ENCODE measurements at places on chromosomes 2 and 18. TPM values are rescaled to one million over a fixed set of nuclear protein-coding genes. Genes with fewer than 3 reads are reported as not detected.

DNA sequence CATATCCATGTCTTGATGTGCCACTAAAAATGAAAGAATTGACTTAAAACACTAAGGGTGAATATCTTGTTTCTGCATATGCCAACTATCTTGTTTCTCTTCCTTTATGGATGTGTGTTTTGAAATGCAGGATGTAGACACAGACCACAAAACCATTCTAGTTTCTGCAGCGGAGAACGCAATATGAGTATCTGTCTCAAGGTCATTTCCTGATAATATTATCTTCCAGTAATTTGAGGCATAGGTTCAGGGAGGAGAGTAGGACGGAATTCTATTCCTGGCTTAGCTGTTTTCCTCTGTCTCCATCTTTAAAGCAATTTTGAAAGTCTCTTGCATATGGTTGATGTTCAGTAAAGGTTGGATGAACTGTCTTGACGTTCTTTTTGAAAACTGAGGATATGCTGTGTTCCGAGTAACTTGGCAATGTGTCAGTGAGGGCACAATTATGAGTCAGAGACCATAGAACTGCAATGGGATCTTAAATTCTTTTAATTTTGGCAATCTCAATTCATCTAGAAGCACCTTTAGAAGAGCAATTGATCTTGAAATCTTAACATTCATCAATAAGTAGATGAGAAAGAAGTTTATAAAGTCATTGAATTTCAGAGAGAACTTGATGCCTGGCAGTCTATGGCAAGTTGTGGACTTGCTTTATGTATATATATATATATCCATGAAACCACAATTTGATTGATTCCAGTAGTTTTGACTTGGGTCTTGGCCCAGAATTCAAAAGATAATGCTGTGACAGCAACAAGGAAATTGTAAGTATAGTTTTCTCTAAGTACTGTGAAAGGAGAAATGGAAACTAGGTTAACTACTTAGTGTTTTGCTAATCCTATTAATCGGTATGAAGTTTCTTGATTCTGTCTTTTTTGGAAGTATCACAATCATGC is 24.8 kb downstream of the RAB27B start:
- DNase-seq, result no peak

DNA sequence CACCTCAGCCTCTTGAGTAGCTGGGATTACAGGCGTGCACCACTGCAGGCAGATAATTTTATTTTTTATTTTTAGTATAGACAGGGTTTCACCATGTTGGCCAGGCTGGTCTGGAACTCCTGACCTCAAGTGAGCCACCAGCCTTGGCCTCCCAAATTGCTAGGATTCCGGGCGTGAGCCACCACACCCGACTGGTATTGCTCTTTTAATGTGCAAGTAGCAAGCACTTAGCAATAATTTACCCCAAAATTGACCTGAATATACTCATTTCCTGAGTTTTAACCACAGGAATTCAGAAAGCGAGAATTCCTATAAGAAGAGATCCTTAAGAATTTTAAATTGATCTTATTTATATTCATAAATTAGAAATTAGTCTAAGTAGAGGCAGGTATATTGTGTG is 169.1 kb downstream of the CDH2 start:
- no peak for DNase-seq

DNA sequence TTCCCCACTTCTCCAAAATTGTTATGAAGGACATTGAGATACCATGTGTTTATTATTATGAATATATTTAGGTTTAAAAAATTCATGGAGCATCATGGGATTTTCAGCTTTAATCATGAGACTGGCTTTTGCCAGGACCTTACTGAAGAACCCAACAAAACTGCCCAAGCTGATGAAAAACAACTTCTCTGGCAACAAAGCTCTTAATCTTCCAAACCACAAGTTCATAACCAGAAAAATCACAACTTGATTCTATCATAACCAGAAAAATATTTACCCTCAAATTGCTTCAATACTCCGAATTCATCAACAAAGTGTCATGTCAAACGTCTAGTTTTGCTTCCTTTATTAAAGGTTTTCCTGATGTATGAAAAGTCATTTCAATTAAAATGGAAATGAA is 971.8 kb upstream of the ACVR2A start:
- no peak for DNase-seq

GRCh38 chr2:145020694-145021093 is 500.8 kb upstream of the ZEB2 start:
- DNase-seq, result no peak

DNA sequence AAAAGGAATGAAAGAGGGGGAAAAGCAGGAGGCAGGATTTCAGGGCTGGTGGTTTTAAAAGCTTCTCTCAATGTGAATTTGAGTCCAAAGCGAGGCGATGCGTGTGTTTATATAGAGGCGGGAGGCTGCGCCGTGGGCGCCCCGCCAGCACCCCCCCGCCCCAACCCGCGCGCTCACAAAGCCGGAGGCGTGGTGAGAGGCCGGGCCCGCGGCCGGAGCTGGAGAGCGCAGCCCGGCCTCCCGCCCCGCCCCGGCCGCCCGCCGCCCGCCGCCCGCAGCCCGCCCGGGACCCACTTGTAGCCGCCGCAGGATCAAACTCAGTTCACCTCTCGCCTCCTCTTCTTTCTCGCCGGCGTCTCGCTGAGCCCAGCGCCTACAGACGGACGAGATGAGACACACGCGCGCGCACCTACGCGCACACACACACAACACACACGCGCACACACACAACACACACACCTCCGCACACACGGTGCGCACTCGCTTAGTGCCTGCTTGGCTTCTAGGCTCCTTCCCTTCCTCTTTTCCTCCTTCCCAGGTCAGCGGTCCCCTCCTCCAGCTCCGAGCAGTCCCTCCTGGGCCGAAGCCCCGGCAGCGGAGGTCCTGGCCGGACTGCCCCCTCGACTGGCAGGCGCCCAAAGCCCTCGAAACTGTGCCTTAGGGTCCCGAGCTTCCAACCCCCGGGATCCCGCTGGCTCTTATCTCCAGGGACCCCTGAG is 1.3 kb upstream of the CYP26B1 start:
- DNase-seq, result no peak

DNA sequence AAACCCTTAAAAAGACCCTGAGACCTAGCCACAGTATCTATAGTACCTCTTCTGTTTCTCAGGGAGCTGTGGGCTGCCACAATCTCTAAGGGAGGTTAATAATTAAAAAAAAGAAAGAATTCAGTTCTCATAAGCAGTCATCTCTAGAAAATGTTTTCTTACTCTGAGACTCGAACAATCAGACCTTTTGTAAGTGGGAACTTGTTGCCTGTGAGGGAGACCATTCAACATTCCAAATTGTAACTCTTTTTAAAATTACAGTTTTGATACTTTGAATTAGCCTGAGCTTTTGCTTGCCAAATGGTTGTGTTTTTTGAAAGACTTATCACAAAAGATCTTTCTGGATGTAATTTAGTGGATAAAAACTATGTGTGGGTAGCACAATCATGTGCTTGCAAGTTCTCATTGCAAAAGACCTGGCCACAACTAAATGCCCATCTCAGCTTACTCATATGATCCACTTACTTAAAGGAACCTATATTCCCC is 33.3 kb downstream of the IL1R2 start:
- no peak for DNase-seq

MRO gene
- polyA plus RNA-seq, result 2.2 TPM

RAX gene
- polyA plus RNA-seq, result not detected

GRCh38 chr2:235568431-235568830 is 74.6 kb downstream of the AGAP1 start:
- no peak for DNase-seq

GRCh38 chr2:155600296-155600695 is 732.2 kb downstream of the NR4A2 start:
- DNase-seq, result no peak

LMAN2L gene
- 49.5 TPM for polyA plus RNA-seq

DNA sequence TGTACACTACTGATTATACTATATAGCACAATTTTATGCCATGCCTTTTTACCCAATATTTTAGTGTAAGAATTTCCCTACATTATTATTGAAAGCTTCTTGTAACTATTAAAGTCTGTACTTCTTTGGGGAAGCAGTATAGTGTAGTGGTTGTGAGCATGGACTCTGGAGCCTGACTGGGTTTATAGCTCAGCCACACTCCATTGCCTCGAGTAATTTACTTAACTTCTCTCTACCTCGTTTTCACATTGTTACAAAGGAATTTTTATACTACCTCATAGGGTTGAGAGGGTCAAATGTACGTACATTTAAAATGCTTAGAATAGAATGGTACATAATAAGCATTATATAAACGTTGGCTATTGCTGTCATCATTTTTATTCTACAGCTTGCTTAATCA is 139.2 kb downstream of the UBR3 start:
- peak; percentile 19 for DNase-seq

- DNase-seq, result no peak
Measured at GRCh38 chr18:60895181-60895580, 438.0 kb upstream of the CDH20 start.

GRCh38 chr18:49206717-49207116 is 253.7 kb downstream of the DYM start:
- DNase-seq, result no peak

GALNT13 gene
- polyA plus RNA-seq, result 2.8 TPM

DNA sequence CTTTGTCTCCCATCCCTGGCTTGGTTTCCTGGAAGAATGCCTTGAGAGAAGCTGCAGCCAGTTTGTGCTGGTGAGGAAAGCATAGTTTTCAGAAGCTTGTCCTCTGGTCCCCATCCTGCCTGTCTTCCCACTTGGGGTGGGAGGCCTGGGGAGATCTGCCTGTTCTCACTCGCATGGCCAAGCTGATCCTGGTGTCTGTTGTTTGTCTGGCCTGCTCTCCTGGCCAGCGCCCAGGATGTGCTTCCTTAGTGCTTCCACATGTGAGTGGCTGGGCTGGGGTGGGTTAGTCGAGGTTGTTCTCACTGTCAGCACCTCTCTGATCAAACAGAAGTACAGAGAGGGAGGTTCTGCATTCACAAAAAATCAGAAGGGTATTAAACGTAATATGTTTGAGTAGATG is 49.5 kb downstream of the PTPRM start:
- DNase-seq, result no peak

- no peak for DNase-seq
Measured at GRCh38 chr2:173350383-173350782, 4.3 kb upstream of the CDCA7 start.

DNA sequence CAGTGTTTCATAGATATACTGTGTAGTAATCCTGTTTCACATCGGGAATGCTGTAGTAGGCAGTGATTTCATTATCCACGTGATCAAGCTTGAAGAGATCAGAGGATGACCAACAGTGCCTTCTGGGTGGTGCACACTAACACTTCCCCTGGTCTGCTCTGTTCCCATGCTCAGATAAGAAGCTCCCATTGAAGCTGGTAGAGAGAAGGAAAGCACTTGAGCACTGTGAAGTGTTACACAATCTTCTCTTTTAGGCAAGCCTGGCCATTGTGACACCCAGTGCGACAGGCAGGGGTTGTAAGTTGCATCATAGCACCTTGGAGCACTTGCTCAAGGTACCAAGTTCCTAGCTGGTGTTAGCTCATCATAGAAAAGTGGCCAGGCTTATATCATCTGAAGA is 30.6 kb upstream of the GPD2 start:
- DNase-seq, result no peak

GRCh38 chr18:10072671-10073175 is 158.9 kb downstream of the VAPA start:
- DNase-seq, result no peak

DNA sequence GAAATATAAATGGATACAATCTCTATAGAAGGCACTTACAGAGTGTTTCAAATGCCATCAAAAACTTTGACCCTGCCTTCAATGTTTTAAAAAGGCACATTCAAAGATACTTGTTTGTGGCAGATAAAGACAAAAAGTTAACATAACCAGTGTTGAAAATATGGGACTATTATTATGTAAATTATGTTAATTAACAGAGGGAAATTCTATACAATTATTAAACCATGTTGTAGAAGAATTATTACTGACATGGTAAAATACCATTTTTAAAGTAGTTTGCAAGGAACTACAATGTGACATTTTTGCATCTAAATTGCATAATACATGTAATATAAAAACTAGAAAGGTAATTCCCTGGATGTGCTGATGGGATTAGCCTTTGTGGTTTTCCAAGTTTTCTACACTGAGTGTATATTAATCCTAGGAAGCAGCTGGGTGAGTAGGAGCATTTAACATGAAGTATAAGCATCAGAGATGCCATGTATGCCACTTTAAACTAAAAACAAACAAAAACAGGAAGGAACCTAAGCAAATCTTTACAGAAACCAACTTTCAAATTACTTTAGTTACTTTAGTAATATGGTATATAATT is 21.7 kb downstream of the MIB1 start:
- DNase-seq, result no peak

DNA sequence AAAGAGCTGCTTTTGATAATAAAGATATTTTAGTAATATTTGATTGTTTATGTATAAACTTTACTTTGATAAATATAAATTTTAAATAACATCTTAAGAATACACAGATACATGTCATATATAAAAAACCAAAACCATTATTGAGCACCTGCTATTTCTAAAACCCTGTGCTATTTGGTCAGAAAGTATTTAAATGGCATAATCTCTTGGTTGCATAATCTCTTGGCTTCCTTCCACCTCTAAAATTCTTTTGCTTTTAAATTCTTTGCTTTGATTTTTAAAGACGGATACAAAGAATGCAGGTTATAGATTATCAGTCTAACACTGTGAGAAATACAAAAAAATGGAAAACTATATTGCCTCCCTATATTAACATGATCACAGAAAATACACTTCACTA is 36.9 kb downstream of the ACMSD start:
- DNase-seq, result no peak

- no peak for DNase-seq
Measured at GRCh38 chr2:147033044-147033443, 811.8 kb upstream of the ACVR2A start.

ADNP2 gene
- 29.0 TPM for polyA plus RNA-seq

DNA sequence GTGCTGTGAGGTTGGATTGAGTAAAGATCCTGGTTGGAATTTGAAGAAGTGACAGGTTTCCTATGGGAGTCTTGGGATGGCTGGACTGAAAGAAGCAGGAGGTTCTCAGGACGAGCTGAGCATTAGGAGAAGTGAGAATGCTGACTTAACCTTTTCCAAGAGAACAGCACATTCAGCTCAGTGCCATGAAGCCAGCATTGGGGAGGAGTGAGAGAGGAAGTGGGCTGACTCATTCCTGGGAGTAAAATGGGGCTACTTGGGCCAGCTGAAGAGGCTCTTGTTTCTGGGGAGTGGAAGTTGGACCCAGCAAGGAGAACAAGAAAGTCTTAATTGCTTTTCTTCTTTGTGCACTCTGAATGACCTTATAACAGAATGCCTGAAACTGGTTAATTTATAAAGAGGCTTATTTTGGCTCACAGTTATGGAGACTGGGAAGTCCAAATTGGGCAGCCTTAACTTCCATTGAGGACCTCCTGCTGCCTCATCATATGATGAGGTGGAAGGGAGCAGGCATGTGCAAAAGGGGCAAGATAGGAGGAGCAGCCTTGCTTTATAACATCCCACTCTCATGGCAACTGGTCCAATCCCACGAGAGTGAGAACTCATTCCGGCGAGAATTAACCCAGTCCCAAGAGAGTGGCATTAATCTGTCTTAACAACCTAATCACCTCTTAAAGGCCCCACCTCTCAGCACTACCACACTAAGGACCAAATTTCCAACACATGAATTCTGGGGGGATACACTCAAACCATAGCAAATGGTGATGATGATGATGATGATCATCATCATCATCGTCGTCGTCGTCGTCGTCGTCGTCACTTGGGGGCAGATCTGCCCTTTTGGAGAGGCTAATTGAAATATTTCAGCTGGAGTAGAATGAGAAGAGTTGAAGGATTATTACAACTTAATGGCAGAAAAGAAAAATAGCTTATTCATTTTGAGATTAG is 26.1 kb downstream of the DGUOK start:
- DNase-seq, result no peak

Data from left kidney (tissue), 8 donors.